Thoracic aorta (tissue), 2 donors: ENCODE measurements at places on chromosomes 13 and 19. TPM values are rescaled to one million over a fixed set of nuclear protein-coding genes. Genes with fewer than 3 reads are reported as not detected.

Gene GAPDHS
- total RNA-seq = not detected

Gene DLL3
- not detected for total RNA-seq

Gene DACH1
- total RNA-seq = 1.3 TPM

Gene IGFL3
- total RNA-seq = not detected

Gene HCST
- 4.5 TPM for total RNA-seq

Gene COX6B2
- total RNA-seq = not detected

Gene ZNF626
- total RNA-seq = 22.9 TPM

Gene ERICH4
- not detected for total RNA-seq

Gene SIGLEC5
- total RNA-seq = 1.4 TPM

Gene TRPC4
- 7.1 TPM for total RNA-seq

Gene KLHL1
- not detected for total RNA-seq

Gene APOC4
- total RNA-seq = not detected

Gene ZNF701
- total RNA-seq = 22.7 TPM

Gene SMAD9
- total RNA-seq = 36.6 TPM
